ENCODE measurements at places on chromosomes 3 and 15. TPM values are rescaled to one million over a fixed set of nuclear protein-coding genes. Genes with fewer than 3 reads are reported as not detected.

FGF12 gene
- 0.38 TPM for polyA plus RNA-seq

SKOR1 gene
- not detected for polyA plus RNA-seq

TMC3 gene
- 0.04 TPM for polyA plus RNA-seq

CPEB1 gene
- 0.11 TPM for polyA plus RNA-seq

FGD5 gene
- not detected for polyA plus RNA-seq
